ENCODE measurements at places on chromosomes 5 and 9.

DNA sequence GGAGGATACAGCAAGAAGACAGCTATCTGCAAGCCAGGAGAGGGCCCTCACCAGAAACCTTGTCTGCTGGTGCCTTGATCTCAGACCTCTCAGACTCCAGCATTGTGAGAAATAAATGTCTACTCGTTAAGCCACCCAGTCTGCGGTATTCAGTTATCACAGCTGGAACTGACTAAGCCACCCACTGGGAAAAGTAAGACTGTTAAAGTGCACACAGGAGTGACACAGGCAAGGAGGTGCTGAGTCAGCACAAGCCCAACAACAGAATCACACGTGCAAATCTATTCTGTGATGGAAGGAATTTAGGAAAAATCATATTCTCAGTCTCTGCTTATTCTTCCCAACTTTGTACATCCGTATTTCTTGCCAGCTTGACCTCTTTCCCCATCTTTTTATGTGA, 200.0 kb downstream of the NR2F1-AS1 start:
- no peak for DNase-seq

DNA sequence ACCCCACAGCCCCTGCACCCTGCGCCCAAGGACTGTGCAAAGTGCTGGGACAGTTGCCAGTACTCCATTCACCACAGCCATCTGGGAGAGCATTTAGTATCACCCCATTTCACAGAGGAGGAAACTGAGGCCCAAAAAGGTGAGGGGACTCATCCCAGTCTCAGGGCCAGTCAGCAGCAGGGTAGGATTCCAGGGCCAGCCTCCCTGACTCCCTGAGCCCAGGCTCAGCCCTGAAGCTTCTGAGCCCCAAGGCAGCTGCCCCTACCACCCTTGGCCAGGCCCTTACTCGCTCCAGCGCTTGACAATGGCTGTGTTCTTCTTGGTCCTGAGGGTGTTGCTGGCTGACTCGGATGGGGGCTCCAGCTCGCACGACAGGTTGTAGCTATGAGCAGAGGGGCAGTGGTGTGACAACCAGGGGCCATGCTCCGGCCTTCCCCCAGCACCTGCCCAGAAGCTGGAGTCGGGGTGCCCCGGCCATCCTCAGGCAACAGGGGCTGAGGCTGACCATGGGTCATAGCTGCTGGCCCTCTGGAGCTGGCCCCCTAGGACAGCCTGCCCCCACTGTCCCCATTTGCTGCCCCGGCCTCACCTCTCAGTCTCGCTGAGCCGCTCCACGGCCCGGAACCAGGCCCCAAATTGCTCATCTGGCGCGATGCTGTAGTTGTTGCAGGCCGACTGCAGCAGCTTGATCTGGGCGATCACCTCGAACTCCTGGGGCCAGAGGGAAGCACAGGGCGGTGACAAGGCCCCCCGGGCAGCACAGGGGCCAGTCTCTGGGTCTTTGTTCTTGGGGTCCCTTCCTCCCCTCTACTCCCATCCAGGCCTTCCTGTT, 18.6 kb downstream of the RALGDS start:
- DNase-seq: no peak

GRCh38 chr9:6015278-6016157, at the start of gene RANBP6:
TSS of gene RANBP6 (minus strand) at chr9:6015624. CDS start at chr9:6015607, 17 bp downstream.
- DNase-seq: peak; percentile 76

- no peak for DNase-seq
Observed at GRCh38 chr5:177183766-177184360, 50.3 kb downstream of the NSD1 start.

- DNase-seq: no peak
Observed at GRCh38 chr9:131238402-131239021, 37.8 kb downstream of the FAM78A start.

GRCh38 chr9:126844085-126844484, 16.4 kb upstream of the ZBTB34 start:
- no peak for DNase-seq
